ENCODE measurements at places on chromosomes 4 and X. TPM values are rescaled to one million over a fixed set of nuclear protein-coding genes. Genes with fewer than 3 reads are reported as not detected.

SMAD1 gene
- 4.3 TPM for total RNA-seq

GRCh38 chr4:97911236-97911906, 231.9 kb downstream of the STPG2 start:
- DNase-seq = no peak

RPGR gene
- total RNA-seq = 7.7 TPM

ADAMTS3 gene
- not detected for total RNA-seq

P2RY8 gene
- 19.5 TPM for total RNA-seq

- no peak for DNase-seq
These were observed 14.1 kb downstream of the TNIP3 start for GRCh38 chr4:121150003-121150402.

All from activated CD4-positive, alpha-beta T cell treated with anti-CD3 and anti-CD28 coated beads, Interleukin-2, amount 10 ng/mL, durations not matched to agents 24 days and 14 days (primary cell).